Large intestine (tissue), 12 donors: ENCODE measurements at places on chromosomes 3 and 15. TPM values are rescaled to one million over a fixed set of nuclear protein-coding genes. Genes with fewer than 3 reads are reported as not detected.

DNA sequence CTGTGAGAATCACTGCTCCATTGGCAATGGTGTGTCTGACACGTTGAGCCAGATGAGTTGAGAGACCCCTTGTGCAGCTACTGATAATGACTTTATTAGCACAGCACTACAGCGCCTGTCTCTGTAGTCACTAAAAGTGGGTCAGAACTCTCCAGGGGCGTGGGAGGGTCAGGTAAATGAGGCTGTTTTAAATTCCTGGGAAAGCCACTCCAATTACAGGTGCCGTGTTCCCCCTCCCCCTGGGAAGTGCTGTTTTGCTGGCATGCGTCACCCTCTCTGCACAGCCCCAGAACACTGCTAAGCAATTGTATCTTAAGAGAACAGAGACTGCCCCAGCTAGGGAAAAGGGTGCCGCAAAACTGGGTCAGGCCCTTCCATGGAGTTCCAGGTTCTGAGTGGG lies 21.5 kb upstream of the CPNE9 start:
- DNase-seq, result no peak

GRCh38 chr3:191246630-191247029 lies 47.6 kb downstream of the OSTN start:
- no peak for DNase-seq

GRCh38 chr3:186002884-186003472 lies 65.2 kb upstream of the TRA2B start:
- DNase-seq, result no peak

- no peak for DNase-seq
These were observed 275.9 kb downstream of the ZIC4 start for GRCh38 chr3:147130461-147130860.

GRCh38 chr3:144953959-144954358 lies 982.3 kb downstream of the DIPK2A start:
- no peak for DNase-seq

DNA sequence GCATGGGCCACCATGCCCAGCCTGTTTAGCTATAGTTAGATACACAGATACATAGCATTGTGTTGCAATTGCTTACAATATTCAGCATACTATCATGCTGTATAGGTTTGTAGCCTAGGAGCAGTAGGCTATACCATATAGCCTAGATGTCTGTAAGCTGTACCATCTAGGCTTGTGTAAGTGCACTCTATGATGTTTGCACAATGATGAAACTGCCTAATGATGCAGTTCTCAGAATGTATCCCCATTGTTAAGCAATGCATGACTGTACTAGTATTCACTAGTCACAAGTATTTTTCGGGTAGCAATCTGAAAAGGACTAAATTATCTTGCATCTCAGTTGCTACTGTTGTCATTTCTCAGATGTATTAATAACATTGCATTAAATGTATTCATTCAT lies 16.0 kb downstream of the PIGB start:
- DNase-seq, result no peak

GRCh38 chr15:49860101-49860500 lies 239.3 kb downstream of the DTWD1 start:
- DNase-seq, result no peak

GRCh38 chr3:195253923-195254432 lies 17.0 kb downstream of the XXYLT1 start:
- no peak for DNase-seq

The IFRD2 gene
- polyA plus RNA-seq, result 55.4 TPM

The WWTR1 gene
- polyA plus RNA-seq, result 29.2 TPM

The ARL13B gene
- 7.9 TPM for polyA plus RNA-seq

The SNAP23 gene
- polyA plus RNA-seq, result 146 TPM
